ENCODE measurements at places on chromosomes 16 and 17.

DNA sequence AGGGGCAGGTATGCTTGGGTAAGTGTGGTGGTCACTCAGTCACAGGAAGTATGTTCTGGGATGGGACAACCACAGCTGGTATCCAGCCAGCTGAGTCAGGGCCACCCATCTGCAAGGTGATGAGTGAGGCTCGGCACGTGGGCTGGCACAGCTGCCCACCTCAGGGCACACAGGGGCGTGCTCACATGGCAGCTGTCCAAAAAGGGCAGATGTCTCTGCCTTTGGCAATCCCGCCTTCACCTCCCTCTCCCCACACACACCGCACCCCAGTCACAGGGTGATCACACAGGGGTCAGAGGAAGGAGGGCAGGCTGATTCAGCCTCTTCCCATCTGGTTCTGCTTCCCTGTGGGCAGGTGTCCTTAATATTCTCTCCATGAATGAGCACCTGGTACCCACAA is 85.9 kb upstream of the TOB1 start:
- no peak for DNase-seq

- no peak for DNase-seq
Measured at GRCh38 chr17:66272811-66273585, 29.4 kb upstream of the PRKCA start.

GRCh38 chr17:80227156-80227555 is 6.9 kb downstream of the SLC26A11 start:
- no peak for DNase-seq

GRCh38 chr16:31470615-31471014 is 1.3 kb upstream of the TGFB1I1 start:
- DNase-seq = no peak

All from forelimb muscle (tissue), 1 donor.